ENCODE measurements at places on chromosomes 1 and 21.

DNA sequence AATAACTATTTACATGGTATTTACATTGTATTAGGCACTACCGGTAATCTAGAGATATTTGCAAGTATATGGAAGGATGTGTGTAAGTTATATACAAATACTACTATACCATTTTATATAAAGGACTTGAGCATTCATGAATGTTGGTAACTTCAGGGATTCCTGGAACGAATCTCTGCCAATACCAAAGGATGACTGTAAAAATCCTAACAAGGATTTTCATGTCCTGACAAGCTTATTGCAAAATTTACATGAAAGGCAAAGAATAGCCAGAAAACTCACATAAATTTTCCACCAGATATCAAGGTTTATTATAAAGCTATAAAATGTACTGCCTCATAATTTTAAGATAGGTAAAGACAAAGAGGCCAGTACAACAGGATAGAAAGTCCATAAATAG is 325.2 kb upstream of the NRIP1 start:
- DNase-seq, result no peak

DNA sequence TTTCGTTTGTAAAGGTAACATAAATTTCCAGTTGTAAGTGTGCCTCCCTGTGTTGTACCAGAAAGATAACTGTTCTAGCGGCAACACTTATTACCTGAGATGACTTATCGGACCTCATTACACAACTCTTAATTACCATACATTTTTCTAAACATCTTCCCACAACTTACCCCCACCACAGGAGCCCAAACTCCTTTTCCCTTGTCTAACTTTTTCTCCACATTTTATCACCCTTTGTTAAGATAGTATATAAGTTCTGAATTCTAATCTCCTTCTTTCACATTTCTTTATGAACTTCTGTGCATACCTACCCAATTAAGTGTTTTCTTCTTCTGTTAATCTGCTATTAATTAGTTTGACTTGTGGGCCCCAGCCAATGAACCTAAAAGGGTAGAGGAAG is 143.7 kb upstream of the CAMK1G start:
- no peak for DNase-seq

DNA sequence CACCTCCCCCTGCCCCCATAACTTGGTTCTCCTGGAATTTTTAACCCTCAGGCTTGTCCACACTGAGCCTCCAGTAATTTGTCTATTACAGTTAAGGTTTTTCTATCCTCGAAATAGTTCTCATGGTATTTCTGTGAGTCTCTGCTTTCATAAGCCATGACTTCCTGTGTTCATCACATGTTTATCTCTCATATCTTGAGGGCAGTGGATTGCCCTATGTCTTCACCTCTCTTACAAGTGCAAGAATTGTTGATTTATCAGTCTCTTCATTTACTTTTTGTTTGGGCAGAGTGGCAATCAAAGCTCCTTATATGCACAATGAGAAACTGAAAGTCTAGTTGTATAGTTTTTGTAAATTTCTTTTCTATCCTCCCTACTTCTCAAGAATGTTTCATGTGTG is 328.4 kb downstream of the PLA2G4A start:
- no peak for DNase-seq

DNA sequence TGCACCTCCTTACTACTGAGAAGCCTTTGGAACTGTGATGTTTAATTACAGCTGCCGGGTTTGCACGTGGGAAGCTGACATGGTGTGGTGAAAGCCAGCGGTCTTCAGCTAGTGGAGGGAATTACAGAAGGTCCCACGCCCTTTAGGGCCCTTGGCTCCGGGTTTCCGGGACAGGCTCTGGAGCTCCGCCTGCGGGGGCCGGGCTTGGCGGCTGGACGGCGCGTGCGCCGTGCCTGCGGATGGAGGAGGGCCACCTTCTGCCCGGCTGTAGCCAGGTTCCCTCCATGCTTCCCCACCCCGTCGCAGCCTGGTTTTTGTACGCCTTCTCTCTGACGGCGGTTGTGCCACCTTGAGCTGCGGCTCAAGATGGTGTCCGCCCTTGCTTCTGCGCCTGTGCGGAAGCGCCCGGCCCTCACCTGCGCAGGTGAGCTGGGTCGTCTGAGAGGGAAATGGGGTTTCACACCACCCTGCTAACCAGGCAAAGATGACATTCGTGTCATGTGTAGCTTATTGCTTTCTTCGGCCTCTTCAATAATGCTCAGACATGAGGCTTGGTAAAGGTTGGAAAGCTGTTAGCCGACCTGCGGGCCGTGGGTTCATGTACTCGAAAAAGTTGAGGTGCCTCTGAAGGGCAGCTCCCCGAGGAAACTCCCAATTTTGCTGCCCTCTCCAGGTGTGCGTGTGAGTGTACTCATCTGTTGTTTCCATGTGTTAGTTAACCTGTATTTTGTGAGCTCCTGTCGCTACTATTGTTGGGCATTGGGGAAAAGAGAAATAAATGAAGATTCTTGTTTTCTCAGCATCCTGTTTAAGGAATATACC is 36.6 kb upstream of the OPRD1 start:
- DNase-seq, result peak; percentile 42

- no peak for DNase-seq
Observed at GRCh38 chr1:101079341-101079740, 53.8 kb upstream of the DPH5 start.

DNA sequence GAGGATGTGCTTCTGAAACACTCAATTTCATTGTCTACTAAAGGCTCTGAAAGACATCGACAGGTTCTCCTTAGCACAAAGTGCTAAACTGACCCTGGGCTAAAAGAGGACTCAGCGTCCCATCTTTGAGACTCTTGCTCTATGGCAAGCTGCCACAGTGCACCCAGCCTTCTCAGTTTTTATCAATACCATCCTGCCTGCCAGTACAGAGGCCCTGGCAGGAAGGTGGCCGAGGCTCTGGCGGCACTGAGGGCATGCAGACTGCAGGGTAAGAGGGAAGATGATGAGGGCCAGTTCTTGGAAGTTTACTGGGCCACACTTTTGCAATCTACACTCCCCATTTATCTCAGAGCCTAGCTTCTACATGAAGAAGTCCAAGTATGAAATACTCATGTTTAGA is 5.3 kb downstream of the OLFML2B start:
- DNase-seq, result no peak

- no peak for DNase-seq
Observed at GRCh38 chr1:5490635-5491034, 501.6 kb downstream of the NPHP4 start.

DNA sequence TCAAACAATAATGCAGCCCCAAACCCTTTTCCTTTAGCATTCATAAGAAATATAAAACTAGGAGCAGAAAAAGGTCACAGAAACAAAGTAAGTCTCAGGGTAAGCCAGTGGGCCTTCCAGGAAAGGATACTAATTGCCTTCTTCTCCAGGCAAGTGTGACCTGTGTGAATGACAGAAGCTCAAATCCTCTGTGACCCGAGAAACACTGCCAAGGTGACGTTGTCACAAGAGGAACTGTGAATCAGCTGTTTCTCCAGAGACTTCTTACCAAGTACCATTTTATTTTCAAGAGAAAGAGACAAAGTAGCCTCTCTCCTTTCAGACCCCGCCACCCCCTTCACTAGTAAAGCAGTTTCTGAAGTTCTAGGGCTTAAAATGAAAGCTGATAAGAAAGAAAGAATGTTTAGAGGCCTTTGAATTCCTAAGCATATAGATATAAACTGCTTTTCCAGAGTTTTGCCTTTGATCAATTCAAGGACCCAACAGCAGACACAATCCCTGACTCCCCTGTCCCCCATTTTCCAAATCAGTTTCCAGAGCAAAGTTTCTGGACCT is 155.6 kb downstream of the NUF2 start:
- DNase-seq, result no peak

DNA sequence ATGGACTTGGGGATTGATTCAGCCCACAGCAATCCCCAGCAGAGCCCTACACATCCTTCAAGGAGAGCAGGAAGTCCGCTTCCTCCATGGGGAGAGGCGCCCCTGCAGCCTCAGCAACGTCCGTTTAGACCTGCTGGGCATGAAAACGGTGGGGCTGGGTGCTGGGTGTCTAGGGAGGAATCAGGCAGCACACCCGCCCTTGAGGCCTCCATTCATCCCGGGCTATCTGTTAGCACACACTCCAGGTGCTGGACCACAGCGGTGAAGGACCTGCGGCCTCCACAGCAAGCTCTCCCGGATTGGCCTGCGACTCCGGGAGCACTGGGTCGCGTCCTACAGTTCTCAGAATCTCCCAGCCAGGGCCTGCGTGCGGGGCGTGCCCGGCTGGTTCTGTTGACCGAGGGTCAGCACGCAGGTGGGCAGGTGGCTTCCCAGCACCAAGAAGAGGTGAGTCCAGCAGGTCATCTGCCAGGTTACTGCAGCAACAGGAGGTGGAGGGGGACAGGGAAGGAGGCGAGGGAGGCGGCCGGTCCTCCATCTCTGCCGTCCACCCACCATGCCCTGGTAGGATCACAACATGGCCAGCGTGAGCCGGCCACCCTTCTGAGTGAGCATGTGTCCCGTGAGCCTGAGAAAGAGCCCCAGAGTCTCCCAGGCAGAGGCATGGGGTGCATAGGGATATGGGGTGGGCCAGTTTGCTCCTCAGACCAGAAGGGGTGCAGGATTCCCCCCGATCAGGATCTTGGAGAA is 96.6 kb downstream of the RIPK4 start:
- DNase-seq, result no peak

- no peak for DNase-seq
Observed at GRCh38 chr1:162587347-162587746, 25.8 kb downstream of the UAP1 start.

- DNase-seq, result no peak
Observed at GRCh38 chr1:221699577-221699976, 42.3 kb downstream of the DUSP10 start.

GRCh38 chr1:59477286-59477685 is 180.4 kb downstream of the FGGY start:
- DNase-seq, result no peak

GRCh38 chr1:58249737-58250586 is 296.6 kb downstream of the OMA1 start:
- DNase-seq, result no peak

DNA sequence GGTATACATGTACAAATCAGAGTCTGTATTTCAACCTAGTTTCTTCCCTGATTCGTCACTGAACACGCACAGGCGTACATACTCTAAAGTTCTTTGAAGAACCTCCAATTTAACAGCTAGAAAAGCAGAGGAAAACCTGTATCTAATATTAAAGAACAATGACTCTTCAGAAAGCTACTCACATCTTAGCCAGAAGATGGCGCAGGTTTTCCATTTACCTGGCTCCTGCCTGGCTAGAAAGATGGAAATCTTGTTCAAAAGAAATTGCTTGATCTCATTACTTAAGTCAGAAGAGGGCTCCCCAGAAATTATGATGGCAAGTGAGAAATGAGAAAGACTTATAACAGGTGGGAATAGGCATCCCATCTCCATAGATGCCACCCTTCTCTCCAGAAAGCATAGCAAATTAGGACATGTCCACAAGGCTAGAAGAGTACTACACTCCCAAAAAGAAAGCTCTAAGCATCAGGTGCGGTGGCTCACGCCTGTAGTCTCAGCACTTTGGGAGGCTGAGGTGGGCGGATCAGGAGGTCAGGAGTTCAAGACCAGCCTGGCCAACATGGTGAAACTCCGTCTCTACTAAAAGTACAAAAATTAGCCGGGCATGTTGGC is 19.0 kb upstream of the L1TD1 start:
- DNase-seq, result peak; percentile 4

GRCh38 chr1:116711263-116711840 is 42.9 kb upstream of the CD2 start:
- DNase-seq, result no peak
